ENCODE measurements at places on chromosomes 6 and 20.

DNA sequence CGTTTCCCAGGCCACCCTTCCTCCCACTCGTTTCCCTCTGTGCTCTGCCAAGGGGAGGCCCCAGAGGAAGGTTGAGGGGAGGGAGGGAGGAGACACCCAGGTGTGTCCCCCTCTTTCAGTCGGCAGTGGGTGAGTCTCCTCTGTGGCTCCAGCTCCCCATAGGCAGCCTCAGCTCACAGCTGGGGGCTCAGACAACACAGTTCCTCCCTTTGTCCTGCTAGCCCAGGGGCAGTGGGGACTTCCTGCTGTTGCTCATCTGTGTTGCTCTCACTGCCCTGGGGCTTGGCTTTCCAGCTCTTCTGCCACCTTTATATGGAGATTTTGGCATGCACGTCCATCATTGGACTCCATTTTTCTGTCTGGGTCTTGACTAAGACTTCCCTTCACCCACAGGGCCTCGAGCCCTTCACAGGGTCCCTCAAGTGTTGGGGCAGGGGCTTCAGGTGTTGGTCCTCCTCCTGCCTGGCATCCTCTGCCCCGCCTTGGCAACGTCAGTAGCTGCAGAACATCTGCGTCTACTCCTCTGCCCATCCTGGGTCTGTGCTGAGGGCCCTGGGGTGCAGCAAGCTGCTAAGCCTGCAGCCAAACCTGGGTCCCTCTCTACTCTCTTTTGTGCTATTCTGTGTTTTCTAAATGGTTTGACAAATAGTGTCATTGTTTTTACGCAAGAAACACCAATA is 190.6 kb upstream of the PMEPA1 start:
- peak; percentile 13 for DNase-seq

GRCh38 chr6:41934278-41935192 is 7.1 kb downstream of the CCND3 start:
- DNase-seq, result no peak

- DNase-seq, result no peak
Observed at GRCh38 chr20:4449957-4450715, 271.6 kb upstream of the PRND start.

DNA sequence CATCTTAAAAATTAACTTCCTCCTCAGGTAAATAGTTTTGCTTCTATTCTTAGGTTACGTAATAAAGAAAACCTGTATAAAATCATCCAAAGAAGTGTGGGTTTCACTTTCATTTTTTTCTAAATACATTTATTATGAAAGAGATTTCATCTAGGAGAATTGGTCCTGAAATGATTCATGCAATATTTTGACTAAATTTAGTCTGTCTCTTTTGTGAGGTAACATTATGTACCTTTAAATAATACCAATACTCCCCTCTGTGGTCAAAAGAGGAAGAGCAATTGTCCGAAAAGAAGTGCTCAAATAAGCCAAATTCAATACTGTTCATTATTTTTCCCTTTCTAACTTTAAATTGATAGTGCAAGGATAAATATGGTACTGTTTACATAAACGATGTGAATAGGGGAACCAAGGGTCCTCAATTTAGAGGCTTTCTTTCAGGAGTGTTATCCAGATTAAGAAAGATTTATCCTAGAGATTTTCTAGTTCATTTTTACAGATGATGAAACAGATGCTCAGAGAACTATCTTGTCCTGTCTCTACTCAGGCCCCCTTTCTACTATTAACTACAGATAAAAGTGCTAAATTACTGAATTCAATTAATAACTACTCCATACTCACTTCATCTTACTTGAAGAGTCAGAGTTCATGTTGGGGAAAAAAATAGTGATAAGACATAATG is 26.2 kb downstream of the CYP39A1 start:
- DNase-seq, result no peak

- no peak for DNase-seq
Observed at GRCh38 chr6:39057251-39058155, 8.9 kb downstream of the GLP1R start.

- no peak for DNase-seq
Observed at GRCh38 chr6:109117346-109118035, 22.2 kb downstream of the CEP57L1 start.

- no peak for DNase-seq
Observed at GRCh38 chr6:31799781-31800180, 4.2 kb upstream of the VARS1 start.

All from foreskin keratinocyte (primary cell).